ENCODE measurements at places on chromosomes 2 and 18. TPM values are rescaled to one million over a fixed set of nuclear protein-coding genes. Genes with fewer than 3 reads are reported as not detected.

The ABCG8 gene
- total RNA-seq = 0.94 TPM

DNA sequence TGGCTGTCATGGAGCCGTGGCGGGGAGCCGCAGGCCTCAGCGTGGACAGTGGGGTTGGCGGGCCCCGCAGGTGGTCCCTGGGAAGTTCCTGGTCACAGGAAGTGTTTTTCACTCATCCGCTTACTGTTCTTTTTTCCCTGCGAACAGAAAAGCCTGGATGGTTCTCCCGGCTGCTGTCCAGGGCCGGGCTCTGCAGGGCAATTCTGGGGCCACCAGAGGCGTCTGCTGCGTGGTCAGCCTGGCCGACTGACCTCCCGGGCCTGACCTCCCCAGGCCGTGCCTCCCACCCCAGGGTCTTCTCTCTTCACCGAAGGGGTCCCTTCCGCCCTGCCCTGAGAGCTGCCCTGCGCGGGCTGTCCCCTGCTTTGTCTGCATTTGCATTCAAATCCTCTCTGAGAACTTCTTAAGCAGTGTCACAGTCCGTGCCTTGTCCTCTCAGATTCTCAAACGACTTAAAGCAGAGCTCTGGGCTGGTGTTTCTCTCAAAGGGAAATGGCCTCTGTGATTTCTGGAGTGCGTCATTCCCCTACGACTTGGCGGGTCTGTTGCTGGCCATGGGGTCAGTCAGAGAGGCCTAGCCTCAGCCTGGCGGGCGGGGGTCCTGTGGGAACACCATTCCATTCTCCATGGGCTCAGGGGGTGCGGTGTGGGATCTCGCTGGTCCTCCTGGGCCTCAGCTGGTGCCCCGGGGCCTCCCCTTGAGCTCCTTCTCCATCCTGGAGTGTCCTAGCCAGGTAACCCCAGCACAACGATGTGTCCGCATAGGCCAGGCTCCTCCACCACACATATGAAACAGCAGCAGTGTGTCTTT, 38.3 kb downstream of the KLHL29 start:
- no peak for ATAC-seq

- no peak for ATAC-seq
These were observed 90.3 kb upstream of the BCL11A start for GRCh38 chr2:60643747-60644146.

DNA sequence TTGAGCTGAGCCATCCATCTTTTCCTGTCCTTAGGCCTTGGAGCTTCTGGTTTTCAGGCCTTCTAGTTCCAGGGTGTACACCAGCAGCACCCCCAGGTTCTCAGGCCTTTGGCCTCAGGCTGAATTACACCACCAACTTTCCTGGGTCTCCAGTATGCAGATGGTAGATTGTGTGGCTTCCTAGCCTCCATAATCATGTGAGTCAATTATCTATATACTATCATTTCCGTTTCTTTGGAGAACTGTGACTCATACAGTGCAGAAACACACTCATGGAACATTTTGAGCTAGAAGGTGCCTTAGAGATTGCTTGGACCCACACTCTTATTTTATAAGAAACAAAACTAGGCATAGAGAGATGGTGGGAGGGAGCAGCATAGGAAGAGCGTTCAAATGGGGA, 167.4 kb downstream of the NCK2 start:
- ATAC-seq = no peak

- no peak for ATAC-seq
These were observed 18.7 kb downstream of the ELAC1 start for GRCh38 chr18:50986360-50987087.

GRCh38 chr2:110173523-110173922, 31.3 kb downstream of the NPHP1 start:
- ATAC-seq = no peak

The OSBPL1A gene
- total RNA-seq = 24.2 TPM

Measured in motor neuron (in vitro differentiated cells).